ENCODE measurements at places on chromosomes 13 and 19.

DNA sequence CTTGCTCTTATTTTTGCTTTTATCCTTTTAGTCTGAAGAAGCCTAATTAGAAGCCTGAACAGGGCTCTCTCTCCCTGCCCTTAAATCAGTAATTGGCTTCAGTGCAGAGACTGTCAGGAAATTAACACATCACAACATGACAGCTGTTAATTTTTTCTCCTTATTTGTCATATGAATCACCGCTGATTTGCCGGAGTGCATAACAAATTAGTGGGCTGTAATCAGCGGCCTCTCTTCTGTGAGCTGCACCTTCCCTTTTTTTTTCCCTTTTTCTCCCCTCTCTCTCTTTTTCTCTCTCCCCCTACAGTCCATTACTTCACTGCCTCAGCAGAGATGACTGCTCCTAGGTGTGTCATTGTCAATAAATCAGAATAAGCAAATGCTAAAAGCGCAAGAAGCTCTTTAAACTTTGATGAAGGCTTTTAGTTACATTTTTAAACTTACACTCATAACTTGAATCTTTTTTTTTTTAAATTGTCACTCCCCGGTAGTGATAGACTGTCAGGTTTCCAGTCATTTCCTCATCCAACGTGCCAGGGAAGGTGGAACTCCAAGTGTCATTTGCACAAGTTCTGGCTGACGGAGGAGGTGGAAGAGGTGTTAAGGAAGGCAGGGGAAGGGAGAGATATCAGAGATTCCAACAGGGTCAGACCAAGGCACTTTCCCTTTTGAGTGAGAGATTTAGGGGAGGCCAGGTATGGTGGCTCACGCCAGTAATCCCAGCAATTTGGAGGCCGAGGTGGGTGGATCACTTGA, 197.1 kb upstream of the TSHZ3 start:
- no peak for DNase-seq

DNA sequence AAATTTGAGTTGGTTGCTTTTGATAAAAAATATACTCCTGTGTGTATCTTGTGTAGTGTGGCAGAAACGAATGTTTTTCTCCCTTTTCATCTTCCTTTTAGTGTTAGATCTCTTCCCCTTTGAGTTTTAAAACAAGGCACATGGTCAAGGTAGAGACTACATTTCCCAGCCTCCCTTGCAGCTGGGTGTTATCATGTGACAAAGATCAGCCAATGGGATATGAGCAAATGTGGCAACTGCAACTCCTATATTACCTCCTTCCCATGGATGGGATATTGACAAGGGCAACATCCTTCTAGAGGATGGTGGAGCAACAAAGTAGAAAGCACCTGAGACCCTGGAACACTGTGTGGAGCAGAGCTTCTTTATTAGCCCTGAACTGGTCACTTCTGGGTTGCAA, 42.4 kb downstream of the ADGRE3 start:
- peak; percentile 42 for DNase-seq

- no peak for DNase-seq
Measured at GRCh38 chr19:18311502-18312091, 11.3 kb downstream of the LSM4 start.

DNA sequence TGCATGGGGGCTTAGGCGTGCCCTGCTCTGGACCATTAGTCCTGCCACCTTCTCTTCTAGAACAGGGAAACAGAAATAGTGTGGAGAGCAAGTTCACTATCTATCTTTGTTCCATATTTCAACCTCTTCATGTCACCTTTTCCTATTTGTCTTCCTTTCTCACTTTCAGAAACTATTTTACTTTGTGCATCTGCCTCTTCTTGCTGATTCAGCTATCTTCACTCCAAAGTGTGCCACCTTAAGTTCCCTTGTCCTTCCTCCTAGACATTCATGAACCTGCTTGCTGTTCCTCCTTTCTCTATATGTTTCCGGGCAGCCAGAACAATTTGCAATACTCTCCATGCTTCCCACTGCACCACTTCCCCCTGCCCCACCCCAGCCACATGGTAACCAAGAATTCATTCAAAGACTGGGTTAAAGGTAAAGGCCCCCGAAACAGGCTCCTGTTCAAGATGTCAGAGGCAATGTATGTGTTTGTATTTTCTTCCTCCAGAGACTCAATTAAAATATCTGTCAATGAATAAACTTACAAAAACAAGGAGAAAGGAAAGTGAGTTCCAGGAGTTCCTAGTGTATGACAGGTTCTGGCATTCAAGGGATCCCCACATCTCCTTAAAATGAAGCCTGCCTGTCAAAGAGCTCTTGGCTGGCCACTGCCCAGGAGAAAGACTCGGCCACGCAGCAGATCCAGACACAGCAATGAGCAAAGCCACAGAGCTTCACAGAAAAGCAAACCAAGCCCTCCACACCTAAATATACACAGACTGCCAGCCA, 268.1 kb downstream of the DNAJC15 start:
- DNase-seq: no peak

DNA sequence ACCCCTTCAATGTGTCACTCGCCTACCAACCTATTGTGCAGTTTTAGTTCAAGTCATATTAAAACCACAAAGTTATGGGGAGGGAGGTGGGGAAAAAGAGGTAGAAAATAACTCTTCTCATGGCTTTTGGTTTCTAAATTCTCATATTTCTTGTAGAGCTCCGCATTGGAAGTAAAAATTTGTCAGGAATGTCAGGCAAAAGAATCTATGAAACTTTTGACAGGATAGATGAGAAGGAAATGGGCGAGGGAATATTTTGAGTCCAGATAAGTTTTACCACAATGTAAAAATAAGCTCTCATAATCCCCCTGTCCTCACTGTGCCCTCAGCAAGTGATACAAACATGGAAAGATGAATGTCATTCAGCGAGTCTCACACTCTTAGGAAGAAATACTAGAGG, 270.4 kb downstream of the DLEU7 start:
- DNase-seq: no peak

DNA sequence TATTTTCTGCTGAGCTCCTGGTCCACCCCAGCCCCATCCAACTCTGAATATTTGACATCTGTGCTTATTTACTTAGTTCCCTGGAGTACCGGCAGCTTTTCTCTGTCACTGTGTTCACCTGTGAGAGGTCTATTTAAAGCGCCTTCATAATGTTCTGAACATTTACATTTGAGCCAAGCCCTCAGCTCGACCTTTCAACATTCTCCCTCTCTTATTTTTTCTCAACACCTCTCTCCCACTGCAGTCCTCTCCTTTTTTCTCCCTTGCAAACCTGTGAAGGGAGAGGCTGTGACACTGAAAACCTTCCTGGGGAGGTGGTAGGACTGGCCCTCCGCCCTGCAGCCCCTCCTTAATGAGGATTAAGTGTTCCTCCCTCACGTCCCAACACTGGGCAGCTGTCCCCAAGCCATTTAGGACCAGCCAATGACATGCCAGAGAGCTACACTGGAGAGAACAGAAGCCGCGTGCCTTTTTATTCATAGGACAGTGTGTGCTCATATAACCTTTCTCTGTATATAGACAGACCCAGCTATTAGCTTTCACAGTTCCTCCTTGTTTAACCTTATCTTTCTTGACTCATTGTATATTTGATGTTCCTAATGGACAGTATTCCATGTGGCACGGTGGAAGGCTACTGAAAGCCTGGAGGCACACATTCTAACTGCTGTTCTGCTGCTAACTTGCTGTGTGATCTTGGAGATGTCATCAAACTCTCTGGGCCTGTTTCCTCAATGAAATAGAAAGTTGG, 134.8 kb downstream of the NUFIP1 start:
- DNase-seq: peak; percentile 68

DNA sequence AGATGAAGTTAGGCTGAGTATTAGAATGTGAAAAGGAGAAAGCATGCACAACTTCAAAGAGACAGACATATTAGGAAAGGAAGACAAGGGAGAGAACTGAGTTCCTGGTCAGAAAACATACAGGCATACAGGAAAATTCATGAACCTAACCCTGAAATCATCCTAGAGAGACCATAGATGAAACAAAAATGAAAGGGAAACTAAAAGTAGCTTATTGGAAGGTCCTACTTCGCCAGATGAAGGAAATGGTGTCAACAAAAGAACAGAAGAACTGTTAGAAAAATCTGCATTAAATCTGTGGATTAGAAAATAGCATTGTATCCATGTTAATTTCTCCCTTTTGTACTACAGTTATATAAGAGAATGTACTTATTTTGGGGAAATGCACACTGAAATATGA, 169.0 kb upstream of the UFM1 start:
- no peak for DNase-seq

DNA sequence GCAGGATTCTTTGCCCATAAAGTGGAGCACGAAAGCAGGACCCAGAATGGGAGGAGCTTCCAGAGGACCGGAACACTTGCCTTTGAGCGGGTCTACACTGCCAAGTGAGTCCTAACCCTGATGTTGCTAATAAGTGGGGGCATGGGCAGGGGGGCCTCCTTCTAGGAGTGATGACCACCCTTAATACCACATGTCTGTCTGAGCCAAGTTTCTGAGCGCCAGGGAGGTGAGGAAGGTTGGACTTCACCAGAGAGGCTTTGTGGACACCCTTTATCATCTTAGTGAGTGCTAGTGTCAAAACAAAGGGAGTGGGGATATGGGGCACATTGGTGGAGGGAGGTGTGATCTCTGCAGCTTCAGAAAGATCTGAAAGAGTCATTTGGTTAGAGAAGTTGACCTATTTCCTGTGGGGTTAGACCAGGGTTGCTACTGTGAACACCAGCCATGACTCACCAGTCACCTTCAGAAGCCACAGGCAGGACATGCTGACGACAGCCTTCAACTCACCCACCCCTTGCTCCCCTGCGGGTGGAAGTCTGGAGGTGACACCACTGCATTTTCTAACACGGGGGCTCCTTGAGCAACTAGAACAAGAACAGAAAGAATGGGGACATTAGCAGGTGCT, 8.8 kb downstream of the ALOX5AP start:
- DNase-seq: peak; percentile 59

GRCh38 chr19:46487802-46488445, 7.7 kb downstream of the PNMA8B start:
- peak; percentile 91 for DNase-seq

DNA sequence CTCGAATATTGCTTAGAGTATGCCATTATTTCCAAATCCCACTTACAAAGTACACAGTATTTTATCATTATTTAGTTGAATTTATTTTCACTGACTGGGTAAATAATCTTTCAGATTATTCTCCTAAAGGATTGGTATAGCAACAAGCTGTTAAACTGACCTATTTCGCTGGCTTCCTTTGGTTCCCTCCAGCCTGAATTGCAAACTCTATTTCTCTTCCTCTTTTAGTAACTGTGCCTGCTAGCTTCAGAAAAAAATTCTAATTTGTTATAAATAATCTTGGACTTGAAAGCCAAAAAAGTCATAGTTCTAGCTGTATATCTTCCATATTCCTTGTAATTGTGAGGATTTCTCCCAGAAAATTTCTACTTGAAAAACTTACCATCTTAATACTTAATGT, 15.0 kb upstream of the CCNA1 start:
- no peak for DNase-seq

DNA sequence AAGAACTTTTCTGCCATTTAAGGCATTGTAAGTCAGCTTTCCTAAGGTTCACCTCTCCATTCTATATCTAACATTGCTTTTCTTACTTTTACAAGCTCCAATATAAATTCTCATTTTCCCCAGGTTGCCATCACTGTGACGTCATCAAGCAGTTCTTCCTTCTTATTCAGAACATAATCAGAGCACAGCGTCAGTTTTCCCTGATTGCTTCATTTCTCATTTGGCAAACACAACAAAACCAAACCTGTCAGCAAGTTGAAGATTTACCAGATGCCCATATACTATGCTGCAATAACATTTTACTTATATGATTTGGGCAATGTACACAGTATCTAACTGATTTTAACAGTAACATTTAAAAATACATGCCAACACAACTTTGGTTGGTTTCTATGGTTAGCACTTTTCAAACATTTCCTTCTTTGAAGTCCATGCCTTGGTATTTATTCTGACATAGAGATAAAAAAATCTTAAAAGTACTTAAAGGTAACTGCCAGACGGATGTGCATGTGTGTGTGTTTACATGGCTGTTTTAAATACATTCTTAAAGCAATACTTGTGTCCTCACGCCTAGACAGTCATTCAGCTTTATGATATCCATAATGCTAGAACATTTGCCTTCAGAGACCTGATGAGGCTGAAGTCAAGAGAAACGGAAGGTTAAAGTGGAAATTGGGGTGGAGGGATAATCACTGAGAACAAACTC, 264.0 kb downstream of the KLF12 start:
- no peak for DNase-seq

GRCh38 chr19:12828494-12828893, 5.9 kb downstream of the RTBDN start:
- DNase-seq: peak; percentile 29

DNA sequence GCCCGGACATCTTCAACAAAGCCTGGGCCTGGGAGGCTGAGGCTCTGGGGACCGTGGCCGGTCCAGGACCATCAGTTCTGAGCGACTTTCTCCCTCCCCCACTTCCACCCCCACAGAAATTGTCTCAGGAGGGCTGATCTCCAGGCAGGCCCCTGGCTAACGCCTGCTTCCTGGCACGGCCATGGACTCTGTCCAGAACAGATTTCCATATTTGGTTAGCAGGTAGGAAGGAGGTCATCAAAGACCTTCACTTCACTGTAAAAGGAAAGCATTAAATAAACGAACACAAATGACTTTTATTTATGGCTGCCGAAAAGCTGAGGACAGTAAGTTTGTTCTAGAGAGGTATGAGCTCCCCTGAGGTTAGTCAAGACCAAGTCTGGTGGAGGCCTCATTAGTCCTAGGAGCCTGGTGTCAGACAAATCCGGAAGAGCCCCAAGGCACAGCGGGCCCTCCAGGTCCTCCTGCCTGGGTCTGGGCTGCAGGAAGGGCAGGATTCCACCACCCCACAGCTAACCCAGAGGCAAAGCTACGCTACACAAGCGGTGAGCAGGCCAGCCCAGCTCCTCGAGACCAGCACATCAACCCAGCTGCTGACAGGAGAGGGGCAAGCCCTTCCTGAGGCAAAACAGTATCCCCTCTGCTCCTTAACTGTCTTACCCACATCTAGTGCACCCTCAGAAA, 4.6 kb upstream of the PLPP2 start:
- DNase-seq: no peak

GRCh38 chr13:70366720-70367119, 258.5 kb upstream of the KLHL1 start:
- DNase-seq: no peak

- DNase-seq: peak; percentile 37
Measured at GRCh38 chr19:19475849-19476828, 39.2 kb downstream of the TSSK6 start.

DNA sequence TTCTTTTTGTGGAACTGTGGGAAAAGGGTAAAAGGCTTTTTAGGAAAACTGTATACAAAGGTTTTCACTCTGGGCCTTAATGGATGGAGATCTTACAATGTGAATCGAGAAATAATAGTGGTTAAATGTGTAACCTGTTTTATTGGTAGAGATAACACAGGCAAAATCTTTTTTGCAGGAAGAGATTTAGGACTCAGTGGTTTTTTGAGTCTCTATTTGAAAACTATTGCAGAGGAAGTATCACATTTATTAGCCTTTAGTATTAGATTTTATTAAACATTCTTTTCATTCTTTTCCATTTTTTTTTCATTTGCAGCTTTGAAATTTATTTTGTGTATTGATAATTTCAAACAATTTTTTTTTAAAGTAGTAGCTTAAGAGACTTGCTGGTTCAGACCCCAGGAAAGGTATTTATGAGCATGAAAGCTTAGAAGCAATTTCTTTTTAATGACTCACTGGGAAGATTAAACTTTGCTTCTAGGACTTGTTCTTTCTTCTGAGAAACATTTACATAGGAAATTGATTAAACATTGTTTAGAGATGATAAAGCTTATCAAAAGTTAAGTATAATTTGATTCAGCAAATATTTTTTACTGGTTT, 10.5 kb downstream of the KLF5 start:
- DNase-seq: peak; percentile 69

- no peak for DNase-seq
Measured at GRCh38 chr13:43307221-43307920, 284.0 kb downstream of the DNAJC15 start.

GRCh38 chr19:58007285-58007684, 4.7 kb upstream of the ZNF606 start:
- DNase-seq: peak; percentile 11
